NCI-H2227 treated with DMSO at 0.1 percent for 48 hours (cell line): ENCODE measurements at places on chromosomes 3 and 15.
A peak's percentile ranks its signal among the peaks of the same experiment; 100 is the strongest.

GRCh38 chr15:91854639-91854990, 1.1 kb downstream of the SLCO3A1 start:
- no peak for DNase-seq

GRCh38 chr3:174937478-174937877, 78.3 kb downstream of the NAALADL2 start:
- DNase-seq: no peak

DNA sequence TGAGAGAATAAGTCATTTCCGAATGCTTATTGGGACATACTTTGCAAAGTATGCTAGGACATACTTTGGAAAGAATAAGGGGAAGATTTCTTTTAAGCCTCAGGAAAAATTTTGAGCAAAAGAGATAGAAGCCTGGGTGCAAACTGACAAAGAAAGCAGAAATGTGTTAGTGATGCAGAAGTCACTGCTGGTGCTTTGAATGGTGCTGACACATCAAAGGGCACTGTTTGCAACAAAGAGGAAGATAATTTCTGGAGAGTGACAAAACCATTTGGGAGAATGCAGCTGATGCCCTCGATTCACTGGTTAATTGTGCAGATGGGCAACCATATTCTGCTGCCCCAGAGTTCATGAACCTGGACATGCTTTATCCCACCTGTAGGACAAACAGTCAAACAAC, 11.0 kb upstream of the RAP2B start:
- no peak for DNase-seq

DNA sequence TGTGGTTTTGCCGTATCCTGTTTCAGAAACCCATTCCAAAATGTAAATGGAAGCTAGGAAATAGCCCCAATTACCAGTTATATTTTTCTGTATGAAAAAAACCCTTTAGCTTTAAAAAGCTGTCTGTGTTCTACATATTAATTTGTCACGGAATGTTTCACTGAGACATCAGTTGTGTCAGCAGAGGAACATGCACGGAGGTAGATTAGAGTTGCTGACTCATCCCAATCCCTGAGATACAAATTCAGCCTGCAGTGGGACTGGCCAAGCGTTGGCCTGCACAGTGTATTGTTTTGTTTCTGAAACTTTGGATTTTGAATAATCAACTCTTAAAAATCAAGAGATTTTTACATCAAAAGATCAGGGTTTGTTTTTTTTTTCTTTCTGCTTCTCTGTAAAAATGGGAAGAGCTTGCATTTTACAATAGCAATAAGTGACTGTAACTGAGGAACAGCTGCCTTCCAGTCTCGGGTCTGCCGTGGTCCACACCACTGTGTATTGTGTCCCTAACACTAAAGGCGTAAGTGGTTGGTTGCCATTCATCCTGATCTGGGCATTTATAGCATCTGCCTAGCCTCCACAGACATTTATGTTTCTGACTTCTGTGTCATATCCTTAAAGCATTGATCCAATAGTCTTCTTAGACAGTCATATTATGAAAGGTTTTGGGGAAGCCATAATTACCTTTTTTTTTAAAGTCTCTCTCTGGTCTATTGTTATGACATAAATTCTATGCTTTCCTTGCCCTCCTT, 218.1 kb downstream of the ADAMTSL3 start:
- DNase-seq: no peak

GRCh38 chr15:48696627-48697312, 51.3 kb upstream of the FBN1 start:
- DNase-seq: no peak

DNA sequence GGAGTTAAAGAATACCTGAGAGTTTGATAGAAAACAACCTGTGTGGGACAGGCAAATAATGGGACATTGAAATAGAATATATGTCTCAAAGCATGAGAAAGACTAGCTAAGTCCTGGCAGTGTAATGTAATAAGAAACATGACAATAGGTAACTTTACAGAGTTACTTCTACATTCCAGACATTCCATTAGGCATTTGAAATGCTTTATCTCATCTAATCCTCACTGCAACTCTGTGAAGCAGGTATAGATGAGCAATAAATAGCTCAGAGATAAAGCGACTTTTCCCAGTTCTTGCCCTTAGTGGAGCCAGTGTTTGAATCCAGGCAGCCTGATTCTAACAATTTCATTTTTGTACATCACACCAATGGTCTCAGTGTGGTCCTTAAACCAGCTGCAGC, 76.8 kb downstream of the CPNE4 start:
- DNase-seq: no peak

GRCh38 chr3:76570436-76571057, 469.4 kb upstream of the ROBO2 start:
- no peak for DNase-seq

- no peak for DNase-seq
These were observed 560.8 kb downstream of the MCTP2 start for GRCh38 chr15:94792196-94792595.

DNA sequence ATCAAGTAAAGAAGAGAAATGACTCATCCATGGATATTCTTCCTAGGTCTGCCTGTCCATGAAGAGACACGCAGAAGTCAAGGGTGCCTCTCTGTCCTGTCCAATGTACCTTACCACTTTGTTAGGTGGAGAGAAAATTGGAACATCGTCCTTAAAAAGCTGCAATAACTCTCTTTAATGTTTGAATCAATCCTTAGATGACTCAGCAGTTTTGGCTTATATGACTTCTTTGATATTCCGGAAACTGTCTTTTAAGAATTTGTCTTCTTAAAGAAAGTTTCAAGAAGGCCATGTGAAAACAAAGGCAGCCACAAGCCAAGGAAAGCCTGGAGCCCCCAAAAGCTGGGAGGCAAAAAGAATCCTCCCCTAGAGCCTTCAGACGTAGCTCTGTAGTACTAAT, 49.2 kb downstream of the MRPL3 start:
- no peak for DNase-seq

GRCh38 chr15:61041886-61042285, 187.2 kb downstream of the RORA start:
- no peak for DNase-seq

- peak; percentile 15 for DNase-seq
These were observed 16.5 kb upstream of the GLCE start for GRCh38 chr15:69143756-69144436.

DNA sequence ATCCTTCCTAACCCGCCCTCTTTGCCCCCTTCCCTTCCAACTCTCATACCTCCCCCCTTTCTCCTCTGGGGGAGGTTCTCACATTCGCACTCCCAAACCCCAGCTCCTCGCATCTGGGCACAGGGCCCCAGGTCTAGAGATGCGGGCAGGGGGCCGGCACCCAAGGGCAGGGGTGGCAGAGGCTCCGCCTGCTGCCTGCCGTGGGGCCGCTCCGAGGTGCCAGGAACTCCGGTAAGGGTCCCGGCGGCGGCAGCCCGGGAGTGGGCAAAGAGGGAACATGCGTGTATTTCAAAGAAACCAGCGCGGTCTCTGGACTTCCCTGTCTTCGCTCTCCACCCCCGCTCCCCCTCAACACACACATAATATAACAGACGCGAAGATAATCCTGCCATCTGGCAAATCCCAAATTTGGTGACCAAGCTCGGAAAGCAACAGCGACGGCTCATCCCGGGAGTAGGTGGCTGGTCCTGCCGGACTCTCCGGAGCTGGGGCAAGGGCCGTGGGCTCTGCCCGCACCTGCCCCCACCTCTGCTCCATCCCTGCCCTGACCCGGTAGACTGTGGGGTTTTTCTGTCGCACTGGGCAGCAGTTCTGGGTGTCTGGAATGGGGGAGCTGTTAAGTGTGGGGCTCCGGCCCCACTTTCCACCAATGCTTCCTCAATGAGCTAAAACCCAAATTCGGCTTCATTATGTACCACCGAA, 31.0 kb downstream of the NR2F2 start:
- no peak for DNase-seq

DNA sequence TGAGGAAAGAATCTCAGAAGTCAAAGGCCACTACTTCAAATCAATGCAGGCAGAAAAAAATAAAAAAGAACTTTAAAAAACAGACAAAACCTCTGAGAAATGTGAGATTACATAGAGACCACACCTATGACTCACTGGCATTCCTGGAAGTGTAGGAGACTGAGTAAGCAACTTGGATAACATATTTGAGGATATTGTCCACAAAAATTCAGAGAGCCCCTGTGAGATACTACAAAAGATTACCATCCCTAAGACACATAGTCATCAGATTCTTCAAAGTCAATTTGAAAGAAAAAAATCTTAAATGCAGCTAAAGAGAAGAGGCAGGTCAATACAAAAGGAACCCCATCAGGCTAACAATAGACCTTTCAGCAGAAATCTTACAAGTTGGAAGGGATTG, 887.3 kb downstream of the NTRK3 start:
- no peak for DNase-seq

- no peak for DNase-seq
These were observed 467.3 kb downstream of the SHQ1 start for GRCh38 chr3:72380711-72381493.

DNA sequence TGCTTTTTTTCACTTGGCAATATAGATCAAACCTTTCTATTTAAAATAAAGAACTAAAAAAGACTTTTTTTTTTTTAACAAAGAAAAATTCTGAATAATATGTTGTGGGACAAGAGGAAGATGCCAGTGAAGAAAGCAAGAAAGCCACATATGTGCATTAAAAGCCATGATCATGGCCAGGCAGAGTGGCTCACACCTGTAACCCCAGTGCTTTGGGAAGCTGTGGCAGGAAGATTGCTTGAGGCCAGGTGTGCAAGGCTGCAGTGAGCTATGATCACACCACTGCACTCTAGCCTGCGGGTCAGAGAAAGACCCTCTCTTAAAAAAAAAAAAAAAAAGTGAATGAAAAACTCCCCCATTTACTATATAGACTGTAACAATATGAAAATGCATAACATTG, 23.9 kb downstream of the C2CD4B start:
- DNase-seq: no peak

- no peak for DNase-seq
These were observed 44.3 kb downstream of the UBP1 start for GRCh38 chr3:33395900-33396299.

GRCh38 chr3:165159760-165160421, 36.3 kb downstream of the SLITRK3 start:
- no peak for DNase-seq

- DNase-seq: no peak
These were observed 99.9 kb downstream of the TLE3 start for GRCh38 chr15:69997813-69998212.

GRCh38 chr3:134314588-134315285, 59.5 kb downstream of the AMOTL2 start:
- no peak for DNase-seq

- no peak for DNase-seq
These were observed 94.3 kb upstream of the TRPM1 start for GRCh38 chr15:31195871-31196270.

DNA sequence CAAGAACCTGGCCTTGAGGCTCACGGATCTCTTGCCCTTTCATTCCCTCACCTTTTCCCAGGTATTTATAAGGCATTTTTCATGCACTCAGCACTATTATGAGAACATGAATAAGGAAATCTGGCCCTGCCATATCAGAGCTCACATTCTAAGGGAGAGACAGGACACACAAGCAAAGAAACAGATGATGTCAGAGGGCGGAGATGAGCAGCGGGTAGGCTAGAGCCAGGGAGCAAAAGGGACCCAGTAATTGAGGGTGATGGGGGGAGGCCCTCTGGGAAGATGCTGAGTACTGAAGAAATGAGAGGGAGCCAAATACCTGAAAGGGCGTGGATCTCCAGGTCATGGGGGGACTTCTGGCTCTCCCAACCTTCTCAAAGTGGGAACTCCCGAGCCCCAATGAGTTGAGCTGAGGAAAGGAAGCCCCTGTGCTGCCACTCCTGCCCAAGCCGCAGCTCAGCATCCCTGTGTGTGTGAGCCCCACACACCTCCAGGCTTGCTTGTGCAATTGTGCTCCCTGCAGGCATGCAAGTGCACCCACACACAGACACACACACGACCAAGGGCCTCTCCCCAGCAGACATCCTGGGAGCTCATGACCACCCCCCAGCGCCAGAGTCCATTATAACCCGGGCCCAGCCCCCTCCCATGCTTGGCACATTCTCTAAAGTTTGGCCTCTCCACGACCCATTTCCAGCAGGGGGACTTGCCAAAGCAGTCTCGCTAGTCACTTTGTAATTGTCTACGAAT, 81.4 kb upstream of the PXYLP1 start:
- DNase-seq: no peak

- DNase-seq: no peak
These were observed 229.1 kb downstream of the EPHB1 start for GRCh38 chr3:135023996-135024658.

GRCh38 chr15:95647531-95648277, 682.8 kb upstream of the NR2F2 start:
- no peak for DNase-seq

- no peak for DNase-seq
These were observed 58.0 kb downstream of the CHD2 start for GRCh38 chr15:92958105-92958504.

DNA sequence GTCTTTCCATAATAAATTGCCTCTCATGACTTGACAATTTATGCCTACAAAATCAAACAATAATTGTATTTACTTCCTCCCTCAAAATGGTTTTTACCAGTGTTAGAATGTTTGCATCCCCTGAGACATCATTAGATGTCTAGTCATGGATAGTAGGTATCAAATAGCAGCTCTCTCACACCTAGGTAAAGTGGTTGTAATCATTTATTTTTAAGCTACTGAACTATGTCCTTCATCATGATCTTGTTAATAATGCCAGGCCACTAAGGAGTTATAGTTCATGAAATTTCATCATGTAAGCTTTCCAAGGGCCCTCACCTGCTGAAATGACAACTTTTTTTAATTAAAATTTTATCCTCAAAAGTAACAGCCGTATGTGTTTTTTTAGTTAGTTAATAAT, 134.1 kb downstream of the ARPP21 start:
- DNase-seq: no peak

DNA sequence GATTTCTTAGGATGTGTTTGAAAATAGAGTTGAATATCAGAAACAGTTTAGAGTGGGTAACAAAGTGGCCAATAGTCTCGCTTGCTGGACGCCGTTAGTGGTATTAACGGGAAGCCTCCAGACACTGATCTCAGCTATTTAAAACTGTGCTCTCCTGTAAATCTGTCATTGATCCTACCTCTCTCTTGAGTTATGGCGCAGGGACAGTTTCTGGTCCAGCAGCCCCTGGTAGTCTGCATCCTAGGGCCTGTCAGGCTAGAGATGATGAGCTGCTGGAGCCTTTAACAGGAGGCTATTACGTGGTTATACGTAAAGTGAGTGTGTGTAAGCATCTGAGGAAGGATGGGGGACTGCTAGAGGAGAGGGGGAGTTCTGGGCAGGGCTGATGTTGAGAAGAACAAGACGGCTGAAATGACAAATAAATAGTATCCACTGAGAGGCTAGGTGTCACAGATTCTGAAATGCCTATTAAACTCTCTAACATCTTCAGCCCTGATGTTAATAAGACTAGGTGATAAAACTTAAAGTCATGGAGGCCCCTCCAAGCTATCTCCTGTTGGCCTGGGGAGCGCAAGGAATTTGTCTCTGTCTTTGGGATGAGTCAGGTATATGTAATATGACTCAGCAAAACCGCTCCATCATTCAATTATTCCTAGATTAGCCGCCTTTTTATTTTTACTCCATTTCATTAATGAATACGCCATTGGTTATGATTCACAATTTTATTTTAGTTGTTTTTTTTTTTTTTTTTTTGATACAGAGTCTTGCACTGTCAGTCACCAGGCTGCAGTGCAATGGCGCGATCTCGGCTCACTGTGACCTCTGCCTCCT, 155.7 kb downstream of the GREM1 start:
- no peak for DNase-seq
